ENCODE measurements at places on chromosomes 12 and 14.

DNA sequence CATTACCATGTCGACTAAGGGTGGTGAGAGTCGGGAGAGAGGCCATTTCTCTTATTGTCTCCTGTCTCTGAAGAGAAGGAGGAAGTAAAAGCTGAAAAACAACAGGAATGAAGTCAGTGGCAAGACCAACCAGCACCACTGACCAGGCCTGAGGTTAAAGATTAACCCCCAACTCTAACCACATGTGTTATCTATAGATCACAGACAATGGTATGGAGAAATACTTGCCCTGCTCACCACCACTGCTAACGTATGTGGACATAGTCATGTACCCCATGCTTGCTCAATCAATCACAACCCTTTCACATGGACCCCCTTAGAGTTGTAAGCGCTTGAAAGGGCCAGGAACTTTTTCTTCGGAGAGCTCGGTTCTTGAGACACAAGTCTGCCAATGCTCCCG is 690.9 kb upstream of the LMO3 start:
- no peak for DNase-seq

DNA sequence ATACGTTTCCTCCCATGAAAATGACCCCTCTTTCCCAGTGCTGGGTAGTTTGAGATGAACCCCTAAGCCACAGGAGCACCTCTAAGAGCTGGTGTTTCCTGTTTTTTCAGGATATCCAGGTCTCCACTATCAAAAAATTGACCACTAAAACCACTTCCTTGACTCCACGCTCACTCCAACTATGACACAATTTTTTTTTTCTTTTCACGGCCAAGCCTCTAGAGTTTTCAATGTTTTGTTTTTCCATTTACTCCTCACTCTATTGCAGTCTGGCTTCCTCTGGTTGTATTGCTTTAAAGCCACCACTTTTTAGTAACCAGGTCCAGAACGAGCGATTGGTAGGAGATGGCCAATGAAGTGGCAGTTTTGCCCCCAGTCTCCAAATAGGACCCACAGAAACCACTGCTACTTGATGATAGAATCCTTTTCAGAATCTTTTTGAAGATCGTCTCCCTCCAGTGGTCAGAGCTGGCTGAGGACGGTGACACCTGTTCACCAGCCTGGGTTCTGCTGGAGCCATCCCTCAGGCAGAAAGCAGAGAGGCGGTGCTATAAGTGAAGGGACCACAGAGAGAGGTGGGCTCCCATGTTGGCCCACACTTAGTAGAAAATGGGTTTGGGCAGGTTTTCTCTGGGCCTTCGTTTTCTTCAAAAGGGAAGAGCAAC is 454.4 kb downstream of the VRK1 start:
- DNase-seq, result no peak

GRCh38 chr12:27334042-27334720 is 1.5 kb downstream of the BMAL2 start:
- DNase-seq, result peak; percentile 1

DNA sequence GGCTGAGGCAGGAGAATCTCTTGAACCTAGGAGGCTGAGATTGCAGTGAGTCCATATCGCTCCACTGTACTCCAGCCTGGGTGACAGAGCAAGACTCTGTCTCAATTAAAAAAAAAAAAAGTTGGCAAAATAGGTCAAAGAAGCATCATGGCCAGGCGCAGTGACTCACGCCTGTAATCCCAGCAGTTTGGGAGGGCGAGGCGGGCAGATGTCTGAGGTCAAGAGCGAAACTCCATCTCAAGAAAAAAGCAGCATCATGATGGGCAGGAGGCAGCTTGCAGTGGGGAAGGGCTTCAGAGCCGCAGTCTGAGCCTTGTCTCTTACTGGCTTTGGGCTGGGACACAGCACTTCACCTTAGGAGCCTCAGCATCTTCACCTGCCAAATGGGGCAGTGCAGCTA is 21.4 kb downstream of the TEAD4 start:
- no peak for DNase-seq

GRCh38 chr12:14284184-14284722 is 81.2 kb upstream of the ATF7IP start:
- peak; percentile 73 for DNase-seq

DNA sequence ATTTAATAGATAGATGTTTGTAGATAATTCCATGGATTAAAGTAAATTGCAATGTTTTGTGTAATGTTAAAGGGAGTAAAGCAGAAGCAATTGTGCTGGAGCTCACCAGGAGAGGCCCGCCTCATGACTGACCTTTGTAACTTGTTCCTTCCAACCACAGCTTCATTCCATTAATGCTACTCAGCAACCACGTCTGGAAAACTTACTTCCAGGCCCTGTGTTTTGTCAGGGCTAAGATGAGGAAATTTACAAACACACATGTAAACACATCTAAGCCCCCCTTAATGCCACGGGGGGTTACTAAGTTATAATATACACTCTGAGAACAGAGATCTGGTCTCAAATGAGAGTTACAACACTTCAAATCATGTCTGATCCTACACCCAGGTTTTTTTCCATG is 12.4 kb downstream of the LUM start:
- no peak for DNase-seq
